ENCODE measurements at places on chromosomes 7 and 10.

- DNase-seq = peak; percentile 77
Observed at GRCh38 chr10:101595591-101596433, 7.7 kb downstream of the DPCD start.

GRCh38 chr10:75632805-75633462, 201.5 kb downstream of the LRMDA start:
- DNase-seq = no peak

DNA sequence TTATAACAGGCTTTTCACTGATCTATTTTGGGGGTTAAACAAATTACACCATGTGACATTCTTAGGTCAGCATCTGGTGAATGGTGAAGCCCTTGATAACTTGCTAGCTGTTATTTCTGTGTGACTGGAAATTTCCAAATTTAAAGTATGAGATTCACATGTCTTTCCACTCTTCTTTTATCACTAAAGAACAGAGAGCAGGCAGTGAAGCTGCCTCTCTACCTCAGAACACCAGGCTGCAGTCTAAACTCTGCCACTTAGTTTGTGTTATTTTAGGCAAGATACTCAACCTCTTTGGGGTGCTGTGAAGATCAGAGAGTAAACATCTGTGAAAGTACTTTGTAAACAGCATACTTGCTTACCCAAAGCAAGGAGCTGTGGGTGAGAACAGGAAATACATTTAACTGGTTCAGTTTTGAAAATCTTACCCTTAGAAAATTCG, 15.5 kb upstream of the SP4 start:
- no peak for DNase-seq

GRCh38 chr10:128850647-128851046, 616.4 kb upstream of the MGMT start:
- DNase-seq = no peak

- DNase-seq = no peak
Observed at GRCh38 chr10:18577823-18578685, 73.3 kb downstream of the NSUN6 start.

DNA sequence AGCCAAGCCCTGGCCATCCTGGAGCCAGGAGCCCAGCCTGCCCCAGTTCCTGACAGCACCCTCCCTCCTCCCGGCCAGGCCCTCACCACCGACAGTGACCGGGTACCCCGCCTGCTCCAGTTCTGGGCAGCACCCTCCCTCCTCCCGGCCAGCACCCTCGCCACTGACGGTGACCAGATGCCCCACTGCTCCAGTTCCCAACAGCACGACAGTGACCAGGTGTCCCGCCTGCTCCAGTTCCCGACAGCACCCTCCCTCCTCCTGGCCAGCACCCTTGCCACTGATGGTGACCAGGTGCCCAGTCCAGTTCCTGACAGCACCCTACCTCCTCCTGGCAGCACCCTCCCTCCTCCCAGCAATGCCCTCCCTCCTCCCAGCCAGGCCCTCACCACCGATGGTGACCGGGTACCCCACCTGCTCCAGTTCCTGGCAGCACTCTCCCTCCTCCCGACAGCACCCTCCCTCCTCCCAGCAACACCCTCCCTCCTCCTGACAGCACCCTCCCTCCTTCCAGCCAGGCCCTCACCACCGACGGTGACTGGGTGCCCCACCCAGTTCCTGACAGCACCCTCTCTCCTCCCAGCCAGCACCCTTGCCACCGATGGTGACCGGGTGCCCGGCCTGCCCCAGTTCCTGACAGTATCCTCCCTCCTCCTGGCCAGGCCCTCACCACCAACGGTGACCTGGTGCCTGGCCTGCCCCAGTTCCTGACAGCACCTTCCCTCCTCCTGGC, 40.3 kb downstream of the VIPR2 start:
- DNase-seq = no peak

DNA sequence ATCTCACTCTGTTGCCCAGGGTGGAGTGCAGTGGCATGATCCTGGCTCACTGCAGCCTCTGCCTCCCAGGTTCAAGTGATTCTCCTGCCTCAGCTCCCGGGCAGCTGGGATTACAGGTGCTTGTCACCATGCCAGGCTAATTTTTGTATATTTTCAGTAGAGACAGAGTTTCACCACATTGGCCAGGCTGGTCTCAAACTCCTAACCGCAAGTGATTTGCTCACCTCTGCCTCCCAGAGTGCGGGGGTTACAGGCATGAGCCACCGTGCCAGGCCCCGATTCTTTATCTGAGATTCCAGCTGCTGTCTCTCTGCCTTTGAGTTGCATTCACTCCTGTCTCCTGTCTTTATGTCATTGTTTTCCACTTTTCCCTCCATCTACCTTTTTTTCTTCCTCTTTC, 168.7 kb downstream of the TMEM178B start:
- no peak for DNase-seq

- no peak for DNase-seq
Observed at GRCh38 chr7:8060241-8060640, 91.6 kb downstream of the GLCCI1 start.

GRCh38 chr10:101494650-101495049, 93.4 kb downstream of the POLL start:
- no peak for DNase-seq

DNA sequence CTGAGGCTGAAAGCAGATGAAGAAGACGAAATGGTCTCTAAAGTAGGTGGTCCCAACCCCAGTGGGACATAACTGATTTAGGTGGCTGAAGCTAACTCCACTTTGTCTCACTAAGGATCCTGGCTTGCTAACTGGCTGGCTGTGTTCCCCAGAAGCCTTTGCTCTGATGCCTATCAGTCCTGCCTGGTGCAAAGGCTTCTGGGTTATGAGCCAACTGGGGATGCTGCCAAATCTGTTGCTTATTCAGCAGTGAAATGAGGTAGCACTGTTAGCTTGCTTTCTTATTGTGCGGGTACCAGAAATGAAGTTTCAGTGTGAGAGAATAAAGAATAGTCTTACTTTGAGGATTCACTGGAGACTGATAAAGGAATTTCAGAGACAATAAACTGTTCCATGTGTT, 18.1 kb downstream of the PRKG1 start:
- DNase-seq = peak; percentile 40

- DNase-seq = no peak
Observed at GRCh38 chr10:86849181-86849894, 92.9 kb downstream of the BMPR1A start.

- no peak for DNase-seq
Observed at GRCh38 chr7:148079206-148080080, 511.1 kb upstream of the C7orf33 start.

DNA sequence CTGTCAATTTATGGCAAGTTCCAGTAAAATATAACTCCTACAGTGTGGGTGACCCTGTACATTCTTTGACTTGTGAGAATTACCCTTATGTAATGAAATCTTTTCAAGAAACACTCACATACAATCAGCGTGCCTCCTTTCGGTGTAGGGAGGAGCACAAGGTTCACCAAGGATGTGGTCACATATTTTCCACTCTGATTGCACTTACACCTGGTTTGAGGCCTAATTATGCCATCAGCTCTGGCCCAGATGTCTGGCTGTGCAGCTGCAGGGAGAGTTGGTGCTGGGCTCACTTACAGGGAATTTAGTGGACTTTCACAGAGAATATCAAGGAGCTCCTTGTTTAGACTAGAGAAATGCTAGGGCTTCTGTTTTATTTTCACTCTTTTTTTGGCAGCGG, 146.0 kb upstream of the STEAP4 start:
- DNase-seq = no peak

GRCh38 chr10:13852872-13853271, 266.1 kb downstream of the PRPF18 start:
- no peak for DNase-seq

DNA sequence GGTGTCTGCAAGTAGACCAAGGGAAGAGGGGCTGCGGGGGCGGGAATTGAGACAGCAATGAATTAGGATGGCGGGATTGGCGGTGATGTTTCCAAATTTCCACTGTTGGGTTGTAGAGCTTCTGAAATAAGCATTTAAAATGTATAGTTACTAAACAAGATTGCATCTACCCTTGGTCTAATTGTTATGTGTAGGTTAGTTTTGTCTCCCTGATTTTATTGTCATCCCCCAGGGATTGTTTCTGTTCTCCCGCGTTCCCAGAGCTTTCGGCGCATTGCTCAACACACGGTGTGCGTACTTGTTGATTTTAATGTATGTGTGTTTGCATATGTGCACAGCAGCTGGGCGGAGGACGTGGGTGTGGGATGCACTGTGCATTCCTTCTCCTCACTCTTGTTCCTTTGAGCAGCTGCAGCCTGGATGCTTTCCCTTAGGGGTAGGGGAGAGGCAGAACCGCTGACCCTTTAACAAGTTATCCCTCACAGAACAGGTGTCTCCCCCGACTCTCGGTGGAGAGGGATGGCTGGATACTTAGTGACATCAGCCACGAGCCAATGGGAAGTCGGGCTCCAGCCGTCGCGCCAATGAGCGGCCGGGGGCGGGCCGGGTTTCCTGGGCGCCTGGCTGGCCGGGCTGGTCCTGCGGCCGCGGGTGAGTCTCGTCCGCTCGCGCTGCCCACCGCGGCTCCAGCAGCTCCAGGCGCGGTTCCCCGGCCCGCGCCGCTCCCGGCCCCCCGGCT, at the start of gene TSPAN33:
Gene TSPAN33 (plus strand): TSS at position 613 of the 739 bp plus-strand sequence. CDS start 274 bp downstream, outside the sequence.
- peak; percentile 90 for DNase-seq

DNA sequence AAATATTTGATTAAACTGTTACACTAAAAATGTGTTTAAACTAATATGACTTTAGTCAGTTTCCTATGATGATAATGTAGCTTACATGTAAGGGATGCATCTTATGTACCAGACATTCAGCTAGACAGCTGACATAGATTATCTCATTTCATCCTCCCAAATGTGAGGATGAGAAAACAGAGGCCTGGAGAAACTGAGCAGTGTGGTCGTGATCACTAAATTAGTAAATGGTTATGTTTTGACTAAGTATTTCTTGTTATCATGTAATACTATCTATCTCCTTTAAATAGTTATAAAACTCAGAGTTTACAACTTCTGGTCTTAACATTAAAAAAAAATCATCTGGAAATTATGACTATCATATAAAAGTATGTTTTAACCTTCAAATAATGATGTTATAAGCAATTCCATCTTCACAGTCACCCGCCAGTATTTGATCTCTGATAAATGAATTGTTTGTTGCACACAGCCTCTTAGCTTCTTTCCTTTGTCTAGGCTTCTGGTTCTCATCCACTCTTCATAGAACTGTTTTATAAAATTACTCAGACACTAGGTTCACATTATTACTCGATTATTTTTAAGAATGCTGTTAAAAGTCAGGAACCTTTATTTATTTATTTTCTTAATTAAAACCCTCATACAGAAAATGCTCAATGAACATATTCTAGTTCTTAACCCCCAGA, 33.6 kb upstream of the HDAC9 start:
- no peak for DNase-seq

- DNase-seq = no peak
Observed at GRCh38 chr7:90232430-90232829, 12.5 kb upstream of the CFAP69 start.

- DNase-seq = no peak
Observed at GRCh38 chr7:85564861-85565260, 378.0 kb upstream of the SEMA3D start.

- DNase-seq = peak; percentile 44
Observed at GRCh38 chr7:27174874-27175625, 930 bp upstream of the HOXA10 start.

DNA sequence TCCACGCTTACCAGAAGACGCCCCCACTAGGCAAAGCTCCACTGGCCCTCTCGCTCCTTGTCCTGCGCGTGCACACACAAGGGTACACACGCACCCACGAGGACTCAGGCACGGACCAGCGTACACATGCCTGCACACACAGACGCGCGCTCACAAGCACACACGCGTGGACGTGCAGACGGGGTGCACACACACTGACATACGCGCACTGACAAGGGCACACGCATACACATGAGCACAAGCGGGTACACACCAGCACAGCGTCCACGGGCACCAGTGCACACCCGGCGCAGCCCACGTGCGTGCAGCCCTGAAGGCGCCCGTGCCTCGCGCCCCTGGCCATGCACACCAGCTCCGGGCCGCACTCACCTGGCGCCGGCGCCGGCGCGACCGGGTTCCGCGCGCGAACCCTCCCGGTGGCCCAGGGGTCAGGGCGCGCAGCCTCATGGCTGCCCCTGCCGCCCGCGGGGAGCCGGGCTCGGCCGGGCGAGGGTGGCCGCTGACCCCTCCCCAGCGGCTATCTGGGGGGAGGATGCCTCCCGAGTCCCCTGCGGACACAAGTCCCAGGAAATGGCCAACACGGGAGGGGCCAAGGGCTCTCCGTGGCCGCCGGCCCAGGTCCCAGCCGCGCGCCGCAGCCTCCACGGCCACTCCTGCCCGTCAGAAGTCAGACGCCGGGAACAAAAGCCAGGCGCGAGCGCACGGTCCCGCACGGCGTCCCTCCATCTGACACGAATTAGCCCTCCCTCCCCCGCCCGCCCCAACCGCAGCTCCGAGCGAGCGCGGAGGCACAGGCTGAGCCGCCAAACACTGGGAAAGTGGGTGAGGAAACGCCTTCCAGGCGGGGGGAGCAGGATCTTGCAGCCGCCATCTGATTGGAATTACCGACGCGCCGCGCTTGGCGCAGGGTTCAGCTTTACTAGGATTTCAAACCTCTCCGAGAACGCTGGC, 45.0 kb downstream of the TNS3 start:
- peak; percentile 51 for DNase-seq

DNA sequence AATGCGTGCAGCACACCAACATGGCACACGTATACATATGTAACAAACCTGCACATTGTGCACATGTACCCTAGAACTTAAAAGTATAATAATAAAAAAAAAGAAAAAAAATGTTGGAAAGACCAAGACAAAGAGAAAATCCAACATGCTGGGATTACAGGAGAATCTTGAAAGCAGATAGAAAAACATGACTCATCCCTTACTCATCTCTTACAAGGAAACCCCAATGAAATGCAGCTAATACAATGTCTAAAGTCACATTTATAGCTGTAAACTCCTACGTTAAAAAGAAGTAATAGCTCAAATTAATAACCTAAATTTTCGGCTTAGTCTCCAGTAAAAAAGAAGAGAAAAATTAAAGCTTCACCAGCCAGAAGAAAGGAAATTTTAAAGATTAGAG, 47.5 kb upstream of the DGKB start:
- DNase-seq = no peak

GRCh38 chr10:129655679-129656031, 188.6 kb downstream of the MGMT start:
- no peak for DNase-seq

GRCh38 chr7:142856565-142857245, 1.8 kb downstream of the EPHB6 start:
- DNase-seq = no peak

DNA sequence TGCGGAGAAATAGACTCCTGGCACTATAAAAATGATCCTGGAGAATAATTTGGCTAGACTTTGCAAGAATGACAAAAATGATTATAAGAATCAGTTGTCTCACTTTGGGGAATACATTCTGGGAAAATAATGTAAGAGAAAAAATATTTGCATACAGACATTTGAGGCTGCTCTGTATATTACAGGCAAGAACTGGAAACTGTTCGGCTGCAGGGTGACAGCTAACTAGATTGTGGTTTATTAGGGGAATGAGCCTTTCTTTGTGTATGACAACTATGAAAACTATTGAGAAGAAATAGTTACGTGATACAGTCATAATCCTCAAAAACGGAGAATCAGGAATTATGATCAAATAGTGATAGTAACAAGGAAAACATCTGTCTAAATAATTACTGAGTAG, 8.6 kb downstream of the TRIM56 start:
- no peak for DNase-seq
